ENCODE measurements at places on chromosomes 6 and 20.

DNA sequence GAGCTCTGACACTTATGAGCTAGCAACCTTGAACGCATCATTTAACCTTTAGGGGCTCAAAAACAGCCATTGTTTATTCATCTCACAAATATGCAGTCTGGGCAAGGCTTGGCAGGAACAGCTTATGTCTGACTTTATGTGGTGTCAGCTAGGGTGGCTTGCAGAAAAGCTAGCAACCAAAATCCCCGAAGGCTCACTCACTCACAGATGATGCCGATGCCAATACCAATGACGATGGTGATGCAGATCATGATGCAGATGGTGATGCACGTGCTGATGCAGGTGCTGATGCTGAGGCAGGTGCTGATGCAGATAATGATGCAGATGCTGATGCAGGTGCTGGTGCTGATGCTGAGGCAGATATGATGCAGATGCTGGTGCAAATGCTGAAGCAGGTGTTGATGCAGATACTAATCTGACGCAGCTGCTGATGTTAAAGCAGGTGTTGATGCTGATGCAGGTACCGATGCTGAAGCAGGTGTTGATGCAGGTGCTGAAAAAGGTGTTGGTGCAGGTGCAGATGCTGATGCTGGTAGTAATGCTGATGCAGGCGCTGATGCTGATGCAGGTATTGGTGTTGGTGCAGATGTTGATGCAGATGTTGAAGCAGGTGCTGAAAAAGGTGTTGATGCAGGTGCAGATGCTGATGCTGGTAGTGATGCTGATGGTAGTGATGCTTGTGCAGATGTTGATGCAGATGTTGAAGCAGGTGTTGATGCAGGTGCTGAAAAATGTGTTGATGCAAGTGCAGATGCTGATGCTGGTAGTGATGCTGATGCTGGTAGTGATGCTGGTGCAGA lies 195.6 kb downstream of the NFATC2 start:
- H3K27ac ChIP-seq = no peak overlapping the region
- H3K4me1 ChIP-seq = no peaks in the 10 kb centered on the region
- no peaks in the 10 kb centered on the region for H3K27me3 ChIP-seq

- H3K27ac ChIP-seq = peak overlapping the region; percentile 19
- no peaks in the 10 kb centered on the region for H3K36me3 ChIP-seq
- peaks cover 4% of the 10 kb centered on the region for H3K4me1 ChIP-seq
- DNase-seq = peak; percentile 3
Measured at GRCh38 chr6:143400258-143401067, 50.0 kb downstream of the ADAT2 start.

GRCh38 chr6:40185486-40185885 lies 251.2 kb upstream of the MOCS1 start:
- no peak for DNase-seq
- no peak overlapping the region for H3K27ac ChIP-seq
- no peaks in the 10 kb centered on the region for H3K27me3 ChIP-seq

DNA sequence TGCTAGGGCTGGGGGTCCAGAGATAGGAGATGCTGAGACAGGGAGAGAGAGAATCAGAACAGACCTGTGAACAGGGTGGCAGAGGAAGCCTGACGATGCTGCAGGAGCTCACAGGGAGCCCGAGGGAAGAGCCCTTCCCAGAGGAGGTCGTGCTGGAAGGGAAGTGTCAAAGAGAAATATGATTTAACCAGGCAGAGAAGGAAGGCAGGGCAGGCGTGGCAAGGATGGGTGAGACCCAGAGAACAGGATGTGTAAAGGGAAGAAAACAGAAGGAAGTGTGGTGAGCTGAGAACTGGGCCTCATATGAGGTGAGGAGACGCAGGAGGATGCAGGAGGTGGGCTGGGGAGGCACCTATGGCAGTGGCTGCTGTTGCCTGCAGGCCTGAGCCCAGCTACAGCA lies 105.6 kb downstream of the ZDHHC14 start:
- no peaks in the 10 kb centered on the region for H3K36me3 ChIP-seq
- DNase-seq = no peak
- no peaks in the 10 kb centered on the region for H3K27me3 ChIP-seq
- H3K4me3 ChIP-seq = no peak overlapping the region
- peaks cover 20% of the 10 kb centered on the region for H3K4me1 ChIP-seq

GRCh38 chr20:63498960-63499337 lies at the start of gene EEF1A2:
Gene EEF1A2, minus strand, starts transcription at chr20:63499083. Its CDS starts 1,320 bp downstream, at chr20:63497763.
- H3K4me1 ChIP-seq = no peaks in the 10 kb centered on the region
- no peak within 1 kb of the TSS for H3K4me3 ChIP-seq
- H3K27me3 ChIP-seq = peaks cover 90% of the 10 kb centered on the region
- no peaks in the 10 kb centered on the region for H3K36me3 ChIP-seq
- DNase-seq = no peak

- H3K27me3 ChIP-seq = no peaks in the 10 kb centered on the region
- no peak for DNase-seq
- H3K4me1 ChIP-seq = no peaks in the 10 kb centered on the region
- H3K27ac ChIP-seq = no peak overlapping the region
- H3K36me3 ChIP-seq = no peaks in the 10 kb centered on the region
- H3K4me3 ChIP-seq = no peak overlapping the region
Measured at GRCh38 chr6:89475101-89475500, 42.1 kb downstream of the ANKRD6 start.

DNA sequence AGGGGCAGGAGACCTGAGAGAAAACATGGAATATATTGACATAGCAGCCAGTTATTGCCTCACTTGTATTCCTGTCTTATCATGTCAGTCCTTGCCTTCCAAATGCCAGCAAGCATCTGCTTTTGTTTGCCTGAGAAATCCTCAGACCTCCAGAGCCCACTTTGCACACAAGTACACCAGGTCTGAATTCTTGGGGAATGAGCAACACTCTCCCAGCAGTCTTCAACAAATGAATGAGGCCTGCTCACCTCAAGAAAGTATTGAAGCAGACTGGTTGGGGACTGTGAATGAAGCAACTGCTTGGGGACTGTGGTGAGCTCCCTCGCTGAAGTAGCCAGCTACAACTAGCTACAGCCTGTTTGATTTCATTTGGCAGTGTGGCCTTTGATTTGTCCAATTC lies 172.8 kb upstream of the SPTLC3 start:
- no peak for DNase-seq
- H3K27ac ChIP-seq = no peak overlapping the region
- H3K27me3 ChIP-seq = no peaks in the 10 kb centered on the region
- no peak overlapping the region for H3K4me3 ChIP-seq
- H3K4me1 ChIP-seq = no peaks in the 10 kb centered on the region

DNA sequence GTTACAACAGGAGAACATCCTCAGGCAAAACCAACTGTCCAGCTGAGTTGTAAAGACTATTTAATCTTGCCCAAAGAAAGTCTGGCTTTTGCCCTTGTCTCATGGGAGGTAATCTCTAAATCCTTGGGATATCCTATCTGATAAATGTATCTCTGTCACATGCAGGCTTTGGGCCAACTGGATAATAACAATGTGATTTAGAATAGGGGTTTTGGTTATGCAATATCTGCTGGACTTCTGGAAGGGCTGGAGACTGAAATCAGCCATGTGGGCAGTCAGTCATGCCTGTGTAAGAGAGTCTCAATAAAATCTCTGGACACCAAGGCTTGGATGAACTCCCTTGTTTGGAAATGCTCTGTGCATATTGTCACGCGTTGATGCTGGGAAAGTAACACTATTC lies 56.3 kb upstream of the PRL start:
- DNase-seq = no peak
- no peak overlapping the region for H3K27ac ChIP-seq
- H3K4me3 ChIP-seq = no peak overlapping the region
- H3K27me3 ChIP-seq = no peaks in the 10 kb centered on the region
- H3K4me1 ChIP-seq = no peaks in the 10 kb centered on the region
- no peaks in the 10 kb centered on the region for H3K36me3 ChIP-seq

DNA sequence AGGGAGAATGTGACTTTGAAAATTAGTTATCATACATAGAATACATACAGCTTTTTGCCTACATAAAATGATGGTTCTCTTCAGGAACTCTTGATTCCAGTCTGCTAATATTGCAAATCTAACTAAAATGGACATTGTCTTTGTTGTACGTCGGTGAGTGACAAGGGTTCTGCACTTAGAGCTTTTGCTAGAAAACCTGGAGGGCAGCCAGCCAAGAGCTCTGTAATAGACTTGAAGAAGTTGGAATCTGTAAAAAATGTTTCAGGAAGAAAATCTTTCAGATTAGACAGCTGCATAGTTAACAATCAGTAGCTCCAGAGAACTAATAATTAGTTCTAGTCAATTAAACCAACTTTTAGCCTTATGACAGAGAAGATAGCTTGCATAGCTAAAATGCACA lies 138.3 kb downstream of the FLRT3 start:
- no peak for DNase-seq
- no peaks in the 10 kb centered on the region for H3K4me1 ChIP-seq
- H3K27me3 ChIP-seq = no peaks in the 10 kb centered on the region
- no peaks in the 10 kb centered on the region for H3K36me3 ChIP-seq
- H3K4me3 ChIP-seq = no peak overlapping the region

DNA sequence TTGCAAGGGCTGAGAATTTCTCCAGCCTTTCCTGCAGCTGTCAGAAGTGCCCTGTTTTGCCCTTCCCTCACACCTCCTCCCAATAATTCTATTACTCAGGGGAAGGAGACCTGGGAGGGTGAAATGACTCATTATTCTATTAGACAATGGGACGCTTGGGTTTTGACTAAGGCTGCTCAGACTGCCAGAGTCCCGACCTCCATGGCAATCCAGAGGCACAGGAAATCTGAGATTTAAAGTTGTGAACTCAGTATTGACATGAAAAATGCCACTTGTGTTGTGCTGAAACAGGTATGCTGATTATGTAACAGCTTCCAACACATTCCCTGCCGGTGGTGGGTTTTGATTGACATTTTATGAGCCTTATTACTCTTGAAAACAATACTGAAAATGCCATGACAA lies 625.9 kb upstream of the FLRT3 start:
- H3K4me1 ChIP-seq = no peaks in the 10 kb centered on the region
- no peak for DNase-seq
- H3K36me3 ChIP-seq = no peaks in the 10 kb centered on the region
- no peak overlapping the region for H3K27ac ChIP-seq
- H3K27me3 ChIP-seq = no peaks in the 10 kb centered on the region
- H3K4me3 ChIP-seq = no peak overlapping the region

DNA sequence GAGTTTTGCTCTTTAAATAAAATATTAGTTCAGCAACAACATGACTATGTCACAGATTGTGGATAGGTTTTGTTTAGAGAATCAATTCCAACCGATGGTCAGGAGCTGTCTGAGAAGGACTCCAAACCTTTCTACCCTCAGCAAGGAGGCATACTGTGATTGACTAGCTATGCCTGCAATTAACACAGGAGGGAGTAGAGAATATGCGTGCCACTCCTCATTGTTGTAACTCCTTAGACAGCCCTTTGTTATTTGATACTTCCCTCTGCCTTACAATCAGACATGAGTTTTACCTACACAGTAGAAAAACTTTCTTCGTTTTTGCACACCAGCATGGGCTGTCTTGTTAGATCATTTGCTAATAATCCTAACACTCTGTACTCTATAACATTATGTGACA lies 796.5 kb downstream of the PRIM2 start:
- H3K4me3 ChIP-seq = no peak overlapping the region
- H3K27me3 ChIP-seq = no peaks in the 10 kb centered on the region
- H3K4me1 ChIP-seq = no peaks in the 10 kb centered on the region
- no peaks in the 10 kb centered on the region for H3K36me3 ChIP-seq

DNA sequence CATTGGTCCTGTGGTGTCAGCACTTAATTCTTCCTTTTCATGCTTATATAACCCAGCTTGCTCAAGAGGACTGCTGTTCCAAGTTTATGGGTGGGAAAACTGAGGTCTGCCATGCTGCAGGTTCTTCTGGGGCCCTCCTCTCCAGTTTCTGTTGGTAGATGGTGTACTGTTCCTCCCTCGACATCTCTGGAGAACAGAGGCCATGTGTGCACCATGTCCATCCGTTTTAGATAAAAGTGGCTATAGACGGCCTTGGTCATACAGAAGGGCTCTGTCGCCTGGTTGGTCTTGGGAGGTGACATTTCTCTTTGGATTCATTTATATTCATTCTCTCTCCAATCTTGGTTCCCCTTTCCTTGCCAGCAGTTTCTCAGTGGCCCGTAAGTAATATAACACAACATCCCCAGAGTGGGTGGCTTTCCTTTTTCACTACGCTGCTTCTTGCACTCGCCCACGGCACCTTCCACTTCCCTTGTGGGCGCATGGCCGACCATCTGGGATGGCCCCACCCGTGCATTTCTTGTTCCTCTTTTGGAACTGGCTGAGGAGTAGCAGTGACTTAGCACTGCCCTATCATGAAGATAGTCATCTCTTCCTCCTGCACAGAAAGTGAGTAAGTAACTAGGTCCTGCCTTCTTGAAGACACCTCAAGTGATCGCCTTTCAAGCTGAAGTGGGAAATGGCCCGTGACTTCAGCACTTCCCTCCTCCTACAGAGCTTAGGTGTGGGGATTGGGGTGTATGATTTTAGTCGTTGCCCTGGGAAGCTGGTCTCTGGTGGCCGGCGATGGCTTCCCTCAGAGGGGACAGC lies 94.2 kb downstream of the RREB1 start:
- DNase-seq = no peak
- peak overlapping the region; percentile 3 for H3K27ac ChIP-seq
- no peak overlapping the region for H3K4me3 ChIP-seq
- H3K36me3 ChIP-seq = peaks cover 14% of the 10 kb centered on the region
- H3K27me3 ChIP-seq = no peaks in the 10 kb centered on the region

DNA sequence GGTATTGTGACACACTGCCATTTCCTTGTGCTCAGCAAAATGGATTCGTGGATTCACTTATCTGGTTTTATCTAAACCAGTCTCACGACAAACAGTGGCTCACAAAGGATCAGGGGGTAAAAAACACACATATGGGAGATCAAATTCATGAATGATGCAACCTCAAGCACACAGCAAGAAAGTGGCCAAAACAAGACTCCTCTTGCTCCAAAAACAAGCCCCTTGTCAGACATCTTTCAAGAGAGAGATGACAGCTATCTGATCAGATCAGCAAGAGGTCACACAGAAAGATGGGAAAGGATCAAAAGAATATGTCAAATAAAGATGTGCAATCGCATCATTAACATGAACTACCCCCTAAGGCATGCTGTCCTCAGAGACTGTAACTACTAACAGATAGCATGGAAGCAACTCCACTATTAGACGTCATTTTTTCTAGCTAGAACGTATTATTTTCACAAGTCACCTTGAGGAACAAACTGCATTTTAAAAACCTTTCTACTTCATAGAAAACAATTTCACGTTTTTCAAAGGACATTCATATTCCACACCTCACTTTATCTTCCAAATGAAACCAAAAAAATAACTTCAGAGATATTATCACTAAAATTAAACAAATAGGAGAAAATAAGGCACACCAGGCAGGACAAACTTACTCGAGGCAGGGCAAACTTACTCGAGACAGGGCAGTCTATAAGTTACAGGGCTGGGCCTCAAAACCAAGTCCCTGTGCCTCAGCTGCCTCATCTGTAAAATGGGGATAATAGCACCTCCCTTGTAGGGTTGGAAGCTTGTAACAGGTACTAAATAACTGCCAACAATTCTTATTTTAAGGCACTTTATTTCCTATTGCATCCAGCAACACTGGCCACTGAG lies 122.3 kb downstream of the PREX1 start:
- no peaks in the 10 kb centered on the region for H3K36me3 ChIP-seq
- DNase-seq = no peak
